ENCODE measurements at places on chromosomes 16 and 17.

GRCh38 chr17:77811521-77811920 is 147.0 kb upstream of the TNRC6C start:
- DNase-seq = no peak

- no peak for DNase-seq
Observed at GRCh38 chr16:10988164-10988803, 43.9 kb downstream of the CLEC16A start.

GRCh38 chr16:48367441-48368049 is 17.7 kb downstream of the SIAH1 start:
- no peak for DNase-seq

DNA sequence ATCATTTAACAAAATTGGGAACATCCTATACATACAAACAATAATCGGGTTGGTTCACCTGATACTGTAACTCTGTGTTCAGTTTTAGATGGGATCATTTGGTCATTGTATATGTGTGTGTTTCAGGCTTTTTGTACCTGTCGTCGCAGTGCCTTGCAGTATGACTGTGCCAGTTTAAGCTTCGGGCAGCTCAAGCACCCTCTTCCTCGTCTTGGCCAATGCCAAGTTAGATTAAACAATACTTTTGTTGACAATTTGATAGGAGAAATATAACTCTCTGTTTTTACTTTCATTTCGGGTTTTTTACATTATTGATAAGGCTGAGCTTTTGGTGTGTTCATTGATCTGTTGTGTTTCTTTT is 37.0 kb upstream of the ARHGAP17 start:
- no peak for DNase-seq

DNA sequence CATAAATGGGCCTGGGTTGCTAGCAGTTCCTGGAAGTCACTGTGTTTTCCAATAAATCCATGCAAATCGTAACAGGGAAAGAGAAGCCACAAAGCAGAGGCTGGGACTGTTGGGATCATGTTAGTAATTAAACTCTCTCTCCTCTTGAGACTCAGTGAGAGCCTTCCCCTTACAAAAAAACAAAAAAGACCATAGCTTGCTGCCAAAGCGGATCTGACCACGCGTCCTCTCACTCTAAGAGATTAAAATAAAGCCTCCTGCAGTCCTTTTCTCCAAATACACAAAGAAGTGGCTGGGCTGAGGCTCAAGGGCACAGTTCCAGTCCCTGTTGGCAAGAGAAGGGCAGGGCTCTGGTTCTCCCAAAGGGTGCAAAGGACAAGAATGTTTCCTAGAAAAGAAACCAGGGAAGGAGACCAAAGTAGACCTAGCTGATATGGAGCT is 38.5 kb downstream of the PIGL start:
- DNase-seq = peak; percentile 44

DNA sequence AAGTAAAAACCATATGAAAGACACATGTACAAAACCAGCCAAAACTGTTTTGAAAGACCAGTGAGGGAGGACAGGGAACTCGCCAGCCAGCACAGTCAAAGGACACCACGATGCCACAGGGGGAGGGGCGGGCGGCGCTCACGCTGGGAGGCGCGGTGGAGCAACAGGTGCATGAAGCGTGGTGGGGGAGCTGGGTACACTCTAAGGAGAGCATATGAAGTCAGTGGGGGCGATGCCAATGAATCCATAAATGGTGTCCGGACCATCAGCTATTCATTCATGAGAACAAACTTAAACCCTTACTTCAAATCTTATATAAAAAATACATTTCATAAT is 101.0 kb upstream of the DNAH17 start:
- DNase-seq = no peak

GRCh38 chr17:48633266-48633677 is 7.1 kb upstream of the HOXB9 start:
- DNase-seq = no peak

DNA sequence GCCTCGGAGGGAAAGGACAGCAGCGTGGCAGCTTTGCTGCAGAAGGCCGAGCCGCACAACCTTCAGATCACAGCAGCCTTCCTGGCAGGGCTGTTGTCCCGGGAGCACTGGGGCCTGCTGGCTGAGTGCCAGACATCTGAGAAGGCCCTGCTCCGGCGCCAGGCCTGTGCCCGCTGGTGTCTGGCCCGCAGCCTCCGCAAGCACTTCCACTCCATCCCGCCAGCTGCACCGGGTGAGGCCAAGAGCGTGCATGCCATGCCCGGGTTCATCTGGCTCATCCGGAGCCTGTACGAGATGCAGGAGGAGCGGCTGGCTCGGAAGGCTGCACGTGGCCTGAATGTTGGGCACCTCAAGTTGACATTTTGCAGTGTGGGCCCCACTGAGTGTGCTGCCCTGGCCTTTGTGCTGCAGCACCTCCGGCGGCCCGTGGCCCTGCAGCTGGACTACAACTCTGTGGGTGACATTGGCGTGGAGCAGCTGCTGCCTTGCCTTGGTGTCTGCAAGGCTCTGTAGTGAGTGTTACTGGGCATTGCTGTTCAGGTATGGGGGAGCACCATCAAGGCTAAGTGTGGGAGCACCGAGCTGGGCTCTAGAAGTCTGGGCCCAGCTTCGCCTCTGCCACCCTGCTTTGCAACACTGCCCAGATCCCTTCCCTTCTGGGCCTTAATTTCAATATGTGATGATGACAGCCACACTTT is 18.6 kb downstream of the NOD2 start:
- DNase-seq = no peak

GRCh38 chr17:12250973-12251372 is 230.3 kb downstream of the MAP2K4 start:
- DNase-seq = no peak

Data from AG20443 (cell line).